ENCODE measurements at places on chromosomes 2 and 18.

DNA sequence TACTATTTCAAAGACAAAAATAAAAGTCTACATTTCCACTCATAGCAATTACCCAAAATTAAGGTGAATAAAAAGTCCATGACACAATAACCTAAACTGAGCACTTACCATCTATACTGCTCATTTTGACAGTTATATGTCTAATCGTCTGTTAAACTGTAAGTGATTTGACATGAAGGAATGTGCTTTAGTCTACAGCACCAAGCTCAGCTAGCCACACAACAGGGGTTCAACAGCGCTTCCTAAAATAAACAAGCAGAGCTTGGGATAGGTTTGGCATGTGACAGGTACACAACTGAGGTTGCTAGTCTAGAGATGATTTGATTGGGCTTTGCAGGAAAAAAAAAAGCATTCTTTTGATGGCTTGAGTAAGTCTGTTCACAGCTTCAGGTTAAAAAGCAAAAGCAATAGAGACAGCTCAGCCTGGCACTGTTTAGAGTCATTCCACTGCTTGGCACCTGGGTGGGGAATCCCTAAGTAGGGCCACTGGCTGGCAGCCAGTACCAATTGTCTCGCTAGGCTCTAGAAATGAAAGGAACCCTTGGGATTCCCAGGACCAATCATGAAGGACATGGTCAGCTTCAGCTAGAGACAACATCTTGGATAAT, 78.6 kb downstream of the BARD1 start:
- DNase-seq: no peak

DNA sequence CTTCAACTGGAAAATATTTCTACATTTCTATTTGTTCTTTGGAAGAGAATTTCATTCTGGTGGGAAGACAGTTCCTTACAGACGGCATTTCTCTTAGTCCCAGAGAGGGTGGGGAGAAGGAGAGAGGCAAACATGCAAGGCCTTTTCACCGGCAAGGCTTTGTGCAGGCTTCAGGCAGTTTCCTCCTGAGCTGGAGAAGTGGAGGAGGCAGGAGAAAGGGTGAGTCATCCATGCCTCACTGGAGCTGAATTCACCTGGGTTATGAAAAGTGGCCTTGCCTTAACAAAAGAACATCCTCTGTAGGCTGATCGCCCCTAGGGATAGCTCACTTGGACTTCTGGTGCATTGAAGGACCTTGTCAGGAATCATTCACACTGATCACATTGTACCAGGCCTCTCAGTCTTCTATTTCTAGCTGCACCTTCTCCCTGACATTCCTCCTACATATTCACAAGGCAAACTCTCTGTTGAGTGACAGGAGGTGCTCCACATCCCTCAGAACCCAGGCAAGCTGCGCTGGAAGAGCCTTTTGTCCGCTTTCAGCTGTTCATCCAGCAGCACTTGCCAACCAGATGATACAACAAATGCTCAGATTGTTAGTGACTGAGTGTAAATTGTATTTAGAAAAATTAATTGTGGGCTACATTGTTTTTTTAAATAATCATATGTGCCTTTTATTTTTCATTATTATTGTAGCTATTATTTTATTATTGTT, 796.1 kb downstream of the DCDC2C start:
- DNase-seq: no peak

DNA sequence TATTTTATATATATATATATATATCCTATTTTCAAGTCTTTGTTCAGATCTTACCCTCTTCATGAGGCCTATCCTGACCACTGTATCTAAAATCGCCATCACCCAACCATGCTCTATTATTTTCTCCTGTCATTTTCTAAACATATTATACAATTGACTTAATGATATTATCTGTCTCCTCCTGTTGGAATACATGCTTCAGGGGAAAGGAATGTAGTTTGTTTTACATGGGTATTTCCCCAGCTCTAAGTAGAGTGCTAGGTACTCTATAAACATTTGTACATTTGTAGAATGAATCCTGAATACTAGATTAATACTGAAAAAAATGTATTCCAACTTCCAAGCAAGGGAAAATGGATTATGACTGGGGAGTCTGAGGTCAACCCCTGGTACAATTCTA, 26.2 kb downstream of the TTC21B start:
- no peak for DNase-seq

- DNase-seq: no peak
These were observed 183.0 kb upstream of the REV1 start for GRCh38 chr2:99672766-99673350.

DNA sequence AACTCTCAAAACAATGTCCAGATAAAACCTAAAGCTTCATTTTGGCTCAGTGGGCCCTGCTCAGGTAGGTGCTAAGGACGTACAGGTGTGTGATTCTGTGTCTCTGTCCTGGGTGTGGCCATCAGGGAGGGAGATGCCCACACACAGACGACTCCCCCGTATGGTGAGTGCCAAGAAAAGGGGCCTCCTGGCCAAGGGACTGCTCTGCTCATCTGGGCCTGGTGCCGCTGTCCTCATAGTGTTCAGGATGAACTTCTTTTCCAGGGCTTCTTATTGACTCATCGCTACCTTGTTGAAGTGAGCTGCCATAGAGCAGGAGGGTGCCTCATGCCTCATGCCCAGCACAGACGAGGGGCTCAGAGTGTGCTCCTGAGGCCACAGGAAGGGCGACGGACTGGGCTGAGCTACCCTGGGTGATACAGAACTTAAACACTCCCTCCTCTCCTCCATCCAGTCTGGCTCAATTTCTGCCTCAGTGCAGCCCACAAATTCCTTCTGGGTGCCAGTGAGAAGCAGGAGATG, 57.8 kb downstream of the ITGB1BP1 start:
- no peak for DNase-seq

DNA sequence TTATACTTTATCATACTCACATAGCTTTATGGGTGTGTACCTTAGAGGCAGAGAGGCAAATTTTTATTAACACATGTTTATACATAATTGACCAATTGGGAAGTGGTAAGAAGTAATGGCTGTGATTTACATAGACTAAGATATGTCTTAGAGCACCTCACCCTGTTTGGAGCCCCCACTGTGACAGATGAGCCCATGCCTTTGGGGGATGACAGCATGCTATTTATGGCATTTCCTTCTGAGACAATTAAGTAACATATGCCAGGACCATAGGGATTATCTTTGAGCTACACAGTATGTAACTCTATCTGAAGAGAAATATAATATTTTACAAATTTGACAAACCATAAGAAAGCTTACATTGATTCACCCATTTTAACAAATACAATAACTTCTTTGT, 1655.3 kb upstream of the ACVR2A start:
- DNase-seq: no peak

GRCh38 chr2:74550231-74550630, 3.5 kb downstream of the LOXL3 start:
- DNase-seq: no peak
